ENCODE measurements at places on chromosomes 1 and 21.

GRCh38 chr1:53572065-53572814, 113.0 kb downstream of the DMRTB1 start:
- peak; percentile 87 for DNase-seq

DNA sequence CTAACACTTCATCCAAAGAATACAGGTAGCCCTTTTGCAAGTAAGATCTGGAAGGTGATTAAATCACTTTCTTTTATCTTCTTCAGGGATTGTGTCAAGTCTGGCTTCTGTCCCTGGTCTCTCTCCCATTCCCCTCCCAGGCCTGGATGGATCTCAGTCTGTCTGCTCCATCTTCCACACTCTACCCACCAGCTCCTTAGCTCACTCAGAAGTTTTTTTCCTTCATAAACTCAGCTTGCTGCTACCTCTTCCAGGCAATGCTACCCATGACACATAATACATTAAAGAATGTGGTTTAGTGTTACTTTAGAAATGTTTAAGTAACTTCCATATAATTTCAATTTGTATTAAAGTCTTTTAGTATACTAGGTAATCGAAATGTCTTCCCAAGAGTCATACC, 133.1 kb downstream of the AKT3 start:
- DNase-seq = no peak

GRCh38 chr21:41663805-41664788, 102.8 kb downstream of the RIPK4 start:
- peak; percentile 65 for DNase-seq

DNA sequence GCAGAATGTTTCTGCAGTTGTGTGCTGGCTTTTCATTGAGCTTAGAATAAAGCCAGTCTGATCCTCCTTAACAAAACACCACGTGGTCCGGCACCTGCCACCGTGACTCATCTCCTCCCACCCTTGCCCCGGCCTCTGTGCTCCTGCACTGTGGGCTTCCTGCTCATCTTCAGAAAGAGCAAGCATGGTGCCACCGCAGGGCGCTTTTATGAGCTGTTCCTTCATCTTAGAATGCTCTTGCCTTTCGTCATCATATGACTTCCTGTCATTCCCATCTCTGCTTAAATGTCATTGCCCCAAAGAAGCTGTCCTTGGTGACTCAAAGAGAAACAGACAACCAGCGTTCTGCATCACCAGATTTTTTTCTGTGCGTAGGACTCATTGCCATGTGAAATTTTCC, 117.8 kb downstream of the HHAT start:
- DNase-seq = peak; percentile 37

- DNase-seq = peak; percentile 95
Measured at GRCh38 chr1:23577056-23578004, 18.0 kb upstream of the ID3 start.

GRCh38 chr1:174841747-174842146, 158.0 kb upstream of the CACYBP start:
- no peak for DNase-seq

- DNase-seq = no peak
Measured at GRCh38 chr1:33320619-33321165, at the start of gene A3GALT2. TSS of gene A3GALT2 (minus strand) at chr1:33321098. CDS start at chr1:33321098, 0 bp downstream.

DNA sequence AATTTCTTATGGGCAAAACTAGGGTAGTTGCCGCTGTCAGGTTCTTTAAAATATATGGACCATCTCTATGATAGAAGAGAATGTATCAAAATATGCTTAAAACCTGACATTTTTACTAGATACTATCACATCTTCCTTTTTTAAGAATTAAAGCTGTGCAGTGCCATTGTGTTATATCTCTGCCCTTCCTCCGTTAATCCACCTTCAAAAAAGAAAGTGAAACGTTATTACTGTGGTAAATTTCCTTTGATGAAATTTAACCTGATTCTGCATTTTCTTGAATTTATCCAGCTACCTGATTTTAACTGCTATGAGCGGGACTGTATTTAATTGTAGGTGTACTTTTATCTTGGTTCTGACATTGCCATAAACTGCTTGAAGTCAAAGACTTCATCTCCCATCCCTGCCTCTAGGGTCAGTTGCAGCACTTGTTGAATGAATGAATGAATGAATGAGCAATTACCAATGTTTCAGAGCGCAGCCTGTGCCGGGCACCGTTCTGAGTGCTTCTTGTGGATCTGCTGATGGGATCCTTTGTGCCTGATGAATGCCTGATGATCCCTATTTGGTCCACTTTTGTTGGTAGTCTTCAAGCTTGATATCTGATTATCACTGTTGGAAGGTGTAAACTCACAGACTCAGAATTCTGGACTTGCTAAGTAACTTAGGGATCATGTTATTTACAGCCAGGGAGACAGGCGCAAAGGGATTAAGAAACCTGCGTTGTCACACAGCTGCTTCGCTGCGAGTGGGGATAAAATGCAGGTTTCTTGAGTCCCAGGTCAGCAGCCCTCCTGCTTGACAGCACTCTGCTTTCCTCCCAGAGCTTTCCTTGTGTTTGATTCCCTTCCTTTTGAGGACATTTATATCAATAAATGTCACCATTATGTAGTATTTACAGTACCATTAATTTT, 30.1 kb downstream of the SMYD2 start:
- DNase-seq = no peak

- no peak for DNase-seq
Measured at GRCh38 chr1:213166852-213167251, 115.8 kb downstream of the RPS6KC1 start.

- DNase-seq = peak; percentile 83
Measured at GRCh38 chr1:213934649-213935048, 53.1 kb upstream of the PROX1 start.

- peak; percentile 73 for DNase-seq
Measured at GRCh38 chr1:1230656-1231399, 973 bp downstream of the SDF4 start.

- no peak for DNase-seq
Measured at GRCh38 chr1:37438869-37439343, 35.5 kb upstream of the ZC3H12A start.

GRCh38 chr1:73860421-73860950, 337.5 kb downstream of the LRRIQ3 start:
- no peak for DNase-seq

DNA sequence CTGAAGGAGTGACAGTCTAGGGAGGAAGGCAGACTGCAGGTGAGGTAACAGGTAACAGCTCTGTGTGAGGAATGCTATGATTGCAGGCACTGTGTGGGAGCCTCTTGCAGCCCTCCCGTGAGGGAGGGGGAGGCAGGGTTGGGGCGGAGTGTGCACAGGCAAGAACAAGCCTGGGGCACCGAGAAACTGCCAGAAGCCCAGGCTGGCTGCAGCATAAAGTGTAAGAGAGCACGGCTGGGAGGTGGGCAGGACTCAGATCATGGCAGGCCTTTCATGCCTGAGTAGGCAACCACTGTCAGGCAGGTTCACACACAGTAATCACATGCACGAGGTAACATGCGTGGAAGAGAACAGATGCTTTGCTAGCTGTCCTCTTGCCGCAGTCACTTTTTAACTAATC, 11.3 kb upstream of the RHEX start:
- peak; percentile 35 for DNase-seq

GRCh38 chr1:9892563-9893528, 17.2 kb downstream of the CTNNBIP1 start:
- peak; percentile 85 for DNase-seq

DNA sequence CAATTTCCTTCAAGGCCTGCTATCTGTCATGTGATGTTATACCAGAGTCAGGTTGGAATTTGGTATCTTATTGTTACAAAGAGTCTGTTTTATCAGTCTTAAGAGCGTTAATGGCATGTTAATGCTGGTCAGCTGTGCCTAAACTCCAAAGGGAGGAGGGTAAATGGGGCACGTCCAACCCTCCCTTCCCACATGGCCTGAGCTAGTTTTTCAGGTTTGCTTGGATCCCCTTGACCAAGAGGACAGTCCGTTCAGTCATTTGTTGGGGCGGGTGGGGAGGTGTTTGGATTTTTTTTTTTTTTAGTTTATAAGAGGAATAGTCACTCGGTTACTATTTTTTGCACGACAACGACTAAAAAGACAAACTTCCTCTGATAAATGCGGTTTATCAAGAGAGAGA, 63.8 kb upstream of the LYST start:
- DNase-seq = no peak

DNA sequence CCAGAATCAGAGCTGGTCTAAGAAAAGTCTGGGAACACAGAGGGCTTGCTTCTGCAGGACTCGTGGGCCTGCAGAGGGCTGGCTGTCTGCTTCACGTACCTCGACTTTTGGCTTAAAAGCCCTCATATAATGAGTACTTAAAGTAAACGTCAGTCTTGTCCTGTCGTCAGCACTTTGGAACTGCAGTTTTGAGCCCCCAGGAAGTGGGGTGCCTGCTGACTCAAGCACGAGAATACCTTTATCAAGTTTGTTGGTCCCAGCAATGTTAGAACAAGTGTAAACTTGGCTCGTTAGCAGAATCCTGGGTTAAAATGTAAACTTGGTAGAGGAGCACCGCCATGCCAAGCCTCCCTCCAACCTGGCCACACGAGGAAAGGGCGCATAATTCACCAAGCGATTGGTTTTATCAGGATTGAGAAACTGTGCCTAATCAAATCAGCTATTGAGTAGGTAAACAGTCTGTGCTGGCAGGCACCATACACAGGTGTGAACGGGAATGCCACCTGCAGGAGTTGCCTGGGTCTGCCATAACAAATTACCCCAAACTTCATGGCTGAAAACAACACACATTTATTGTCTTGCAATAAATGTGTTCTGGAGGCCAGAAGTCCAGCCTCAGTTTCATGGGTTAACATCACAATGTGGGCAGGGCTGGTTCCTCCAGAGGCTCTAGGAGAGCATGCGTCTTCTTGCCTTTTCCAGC, 45.0 kb upstream of the FHAD1 start:
- DNase-seq = peak; percentile 97

DNA sequence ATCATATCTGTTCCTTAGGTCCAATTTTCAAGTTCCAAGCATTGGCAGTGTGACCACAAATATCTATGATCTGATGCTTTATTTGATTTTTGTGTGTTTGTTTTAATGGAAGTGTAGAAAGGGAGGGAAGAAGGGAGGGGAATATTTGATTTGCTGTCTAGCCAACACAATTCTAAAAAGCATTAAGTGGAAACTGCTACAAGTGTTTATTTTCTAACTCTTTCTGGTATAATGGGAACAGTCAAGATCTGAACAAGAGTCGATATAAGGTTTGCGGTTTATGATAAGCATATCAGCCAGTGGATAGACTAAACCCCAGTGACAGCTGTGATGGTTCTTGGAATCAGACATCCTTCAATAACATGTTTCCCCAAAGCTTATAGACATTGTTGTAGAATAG, 267.8 kb upstream of the SNX7 start:
- no peak for DNase-seq

DNA sequence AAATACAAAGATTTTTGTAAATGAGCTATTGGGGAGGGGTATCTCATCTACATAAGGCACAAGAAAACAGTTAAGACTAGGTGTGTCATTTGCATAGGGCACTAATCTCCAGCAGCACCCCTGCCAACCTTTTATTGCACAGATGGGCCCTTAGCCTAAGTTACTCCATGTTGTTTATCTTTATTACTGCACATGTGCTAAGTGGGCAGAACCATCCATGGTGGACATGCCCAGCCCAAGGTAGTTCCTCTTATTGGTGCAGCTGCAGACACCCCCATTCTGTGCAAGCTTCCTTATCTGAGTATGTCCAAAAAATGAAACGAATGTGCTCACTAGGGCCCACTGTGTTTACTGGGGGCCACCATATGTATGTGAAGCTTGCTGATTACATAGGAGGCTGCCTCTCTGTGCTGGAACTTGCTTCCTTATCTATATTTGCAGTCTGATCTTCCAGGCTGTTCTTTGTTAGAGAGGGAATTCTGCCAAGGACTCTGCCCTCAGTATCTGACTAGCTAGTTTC, 77.3 kb upstream of the NEK7 start:
- DNase-seq = no peak

- DNase-seq = no peak
Measured at GRCh38 chr1:219085082-219085481, 88.6 kb upstream of the LYPLAL1 start.

DNA sequence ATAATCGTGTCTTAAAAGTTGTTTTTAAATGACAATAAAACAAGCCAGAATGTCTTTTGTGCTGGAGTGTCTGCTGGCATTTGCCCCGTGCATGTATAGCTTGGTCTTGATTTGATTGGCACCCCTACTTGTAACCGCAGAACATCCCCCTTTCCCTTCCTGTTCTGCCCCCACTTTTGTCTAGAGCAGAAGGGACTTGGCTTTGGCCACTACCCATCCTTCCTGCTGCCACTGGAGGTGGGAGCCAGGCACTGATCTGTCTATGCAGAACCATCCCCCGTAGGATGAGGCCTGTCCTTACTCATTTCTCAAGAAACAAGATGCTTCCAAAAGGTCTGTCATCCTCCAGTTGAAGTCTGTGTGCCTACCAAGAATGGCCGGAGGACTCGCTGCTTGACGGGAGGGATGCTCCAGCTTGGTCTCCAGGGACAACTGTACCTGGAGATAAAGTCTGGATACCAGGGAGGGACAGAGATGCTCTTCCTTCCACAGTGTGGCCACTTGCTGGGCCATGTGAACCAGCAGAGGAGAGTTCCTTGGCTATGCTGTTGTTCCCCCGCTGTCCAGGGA, 1.1 kb upstream of the SLC27A3 start:
- no peak for DNase-seq

Data from renal cortical epithelial cell (primary cell).